ENCODE measurements at places on chromosomes 12 and 14. TPM values are rescaled to one million over a fixed set of nuclear protein-coding genes. Genes with fewer than 3 reads are reported as not detected.

Gene LRTM2
- total RNA-seq: under 0.01 TPM

Gene BMP4
- total RNA-seq: 0.27 TPM

Gene KLHL33
- 0.27 TPM for total RNA-seq

Gene MIPOL1
- total RNA-seq: 1.3 TPM

Gene ULK1
- 39.9 TPM for total RNA-seq

Gene ALDH1L2
- under 0.01 TPM for total RNA-seq

Gene GSC
- not detected for total RNA-seq

Data from hematopoietic multipotent progenitor cell (in vitro differentiated cells).